ENCODE measurements at places on chromosomes 2 and 18.

DNA sequence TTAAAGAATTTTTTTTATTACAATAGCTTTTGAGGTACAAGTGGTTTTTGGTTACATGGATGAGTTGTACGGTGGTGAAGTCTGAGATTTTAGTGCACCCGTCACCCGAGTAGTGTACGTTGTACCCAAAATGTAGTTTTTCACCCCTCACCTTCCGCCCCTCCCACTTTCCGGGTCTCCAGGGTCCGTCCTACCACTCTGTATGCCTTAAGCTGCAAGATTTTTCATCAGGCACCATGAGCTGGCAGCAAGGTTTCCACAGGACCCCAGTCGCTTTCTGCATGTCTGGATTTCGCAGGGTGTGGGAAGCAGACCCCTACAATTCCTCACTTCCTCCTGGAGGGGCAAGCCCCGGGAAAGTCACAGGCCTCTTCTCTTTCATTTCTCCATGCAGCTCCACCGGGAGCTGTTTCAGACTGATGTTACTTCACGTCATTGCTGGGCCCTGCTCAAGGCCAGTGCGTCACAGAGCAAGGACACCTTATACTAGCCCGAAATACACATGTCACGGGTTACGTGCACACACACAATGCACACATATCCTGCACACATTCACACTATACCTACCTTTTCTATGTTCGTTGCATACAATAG, 179.1 kb downstream of the ZFP36L2 start:
- DNase-seq: no peak

DNA sequence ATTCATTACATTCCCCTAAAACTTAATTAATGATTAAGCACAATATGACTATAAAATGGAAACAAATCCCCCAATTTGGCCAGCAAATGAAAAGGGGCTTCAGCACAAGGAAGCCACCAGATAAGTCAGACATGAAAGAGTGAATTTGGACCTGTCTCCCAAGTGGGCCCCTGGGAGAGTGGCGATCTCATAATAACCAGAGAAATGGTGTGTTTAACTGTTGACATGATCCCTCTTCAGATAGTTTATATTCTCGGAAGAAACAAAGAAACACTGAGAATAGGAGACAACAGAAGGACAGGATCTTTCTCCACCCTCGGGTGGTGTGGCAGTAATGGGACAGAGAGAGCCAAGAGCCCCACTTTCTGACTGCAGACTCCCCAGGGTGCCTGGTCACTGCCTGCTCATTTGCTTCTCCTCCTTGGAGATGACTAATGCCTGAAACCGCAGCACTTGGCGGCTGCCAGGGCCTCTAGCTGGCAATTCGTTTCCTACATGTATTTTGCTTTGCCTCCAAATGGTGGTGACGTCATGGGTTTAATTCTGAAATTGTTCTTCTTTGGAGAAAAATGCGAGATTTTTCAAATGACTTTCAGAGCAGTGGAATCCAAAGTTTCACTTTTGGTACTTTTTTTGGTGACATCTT, 46.4 kb upstream of the SPP2 start:
- peak; percentile 44 for DNase-seq

- DNase-seq: no peak
Observed at GRCh38 chr2:185161701-185162100, 563.4 kb downstream of the ZNF804A start.

DNA sequence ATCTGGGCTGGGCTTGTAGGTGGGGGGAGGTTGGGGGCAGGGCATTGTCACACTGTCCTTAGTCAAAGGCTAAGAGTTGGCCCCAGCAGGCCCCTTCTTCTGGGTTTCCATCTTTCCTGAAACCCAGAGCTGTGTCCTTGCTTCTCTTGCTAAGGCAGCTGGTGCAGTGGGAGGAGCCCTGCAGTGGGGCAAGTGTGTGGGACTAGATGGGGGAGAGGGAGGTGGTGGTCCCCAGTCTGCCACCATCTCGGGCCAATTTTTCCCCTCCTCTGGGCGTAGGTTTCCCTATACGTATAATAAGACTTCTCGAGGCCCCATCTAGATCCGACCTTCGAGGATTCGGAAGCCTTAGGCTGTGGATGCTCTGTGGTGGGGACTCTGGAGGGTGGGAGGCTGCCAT, 3.5 kb downstream of the KCNF1 start:
- no peak for DNase-seq

DNA sequence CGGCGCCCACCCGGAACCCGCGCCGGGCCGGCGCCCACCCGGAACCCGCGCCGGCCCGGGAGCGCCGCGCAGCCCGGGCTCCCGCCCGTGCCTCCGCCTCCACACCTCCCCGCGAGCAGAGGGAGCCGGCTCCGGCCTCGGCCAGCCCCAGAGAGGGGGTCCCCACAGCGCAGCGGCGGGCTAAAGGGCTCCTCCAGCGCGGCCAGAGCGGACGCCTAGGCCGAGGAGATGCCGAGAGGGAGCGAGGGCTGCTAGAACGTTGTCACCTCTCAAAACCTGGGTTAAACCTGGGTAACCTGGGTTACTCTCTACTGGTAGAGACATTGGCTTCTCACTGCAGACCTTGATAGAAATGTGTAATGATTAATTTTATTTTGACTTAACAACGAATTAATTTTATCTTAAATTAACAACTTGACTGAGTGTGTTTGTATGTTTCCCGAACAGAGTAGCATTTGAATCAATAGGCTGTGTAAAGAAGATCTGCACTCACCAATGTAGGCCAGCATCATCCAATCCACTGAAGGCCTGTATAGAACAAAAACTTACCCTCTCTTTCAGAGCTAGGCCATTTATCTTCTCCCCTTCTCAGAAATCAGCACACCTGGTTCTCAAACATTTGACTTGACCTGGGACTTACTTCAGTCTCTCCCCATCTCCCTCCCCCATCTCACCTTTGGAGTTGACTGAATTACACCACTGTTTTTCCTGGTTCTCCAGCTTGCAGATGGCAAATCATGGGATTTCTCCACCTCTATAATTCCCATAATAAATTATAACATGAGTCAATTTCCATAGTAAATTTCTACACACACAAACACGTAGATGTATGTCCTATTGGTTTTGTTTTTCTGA, 242.7 kb downstream of the ASXL3 start:
- no peak for DNase-seq

GRCh38 chr2:2033691-2034090, 289.4 kb upstream of the PXDN start:
- DNase-seq: no peak

GRCh38 chr2:128277961-128278681, 40.5 kb downstream of the HS6ST1 start:
- DNase-seq: no peak

- no peak for DNase-seq
Observed at GRCh38 chr2:233464531-233465240, 101.9 kb downstream of the USP40 start.

- no peak for DNase-seq
Observed at GRCh38 chr2:190927301-190927700, 46.7 kb downstream of the GLS start.

- no peak for DNase-seq
Observed at GRCh38 chr2:137508739-137509384, 455.4 kb upstream of the HNMT start.

DNA sequence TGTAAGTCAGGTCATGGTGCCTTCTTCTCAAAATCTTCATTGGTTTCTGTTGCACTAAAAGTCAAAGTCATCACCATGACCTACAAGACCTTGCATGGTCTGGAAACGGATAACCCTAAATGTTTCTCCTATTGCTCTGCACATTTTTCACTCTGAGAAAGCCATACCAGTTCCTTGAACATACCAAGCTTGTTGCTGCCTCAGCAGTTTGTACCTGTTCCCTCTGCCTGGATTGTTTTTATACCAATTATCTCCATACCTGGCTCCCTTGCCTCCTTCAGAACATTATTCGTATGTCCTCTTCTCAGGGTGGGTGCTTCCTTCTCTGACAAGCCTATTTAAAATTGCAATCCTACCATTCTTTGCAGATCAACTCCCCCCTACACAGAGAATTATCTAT, 498.4 kb downstream of the DSC3 start:
- DNase-seq: no peak

- no peak for DNase-seq
Observed at GRCh38 chr2:38733300-38733971, 17.7 kb downstream of the SRSF7 start.

DNA sequence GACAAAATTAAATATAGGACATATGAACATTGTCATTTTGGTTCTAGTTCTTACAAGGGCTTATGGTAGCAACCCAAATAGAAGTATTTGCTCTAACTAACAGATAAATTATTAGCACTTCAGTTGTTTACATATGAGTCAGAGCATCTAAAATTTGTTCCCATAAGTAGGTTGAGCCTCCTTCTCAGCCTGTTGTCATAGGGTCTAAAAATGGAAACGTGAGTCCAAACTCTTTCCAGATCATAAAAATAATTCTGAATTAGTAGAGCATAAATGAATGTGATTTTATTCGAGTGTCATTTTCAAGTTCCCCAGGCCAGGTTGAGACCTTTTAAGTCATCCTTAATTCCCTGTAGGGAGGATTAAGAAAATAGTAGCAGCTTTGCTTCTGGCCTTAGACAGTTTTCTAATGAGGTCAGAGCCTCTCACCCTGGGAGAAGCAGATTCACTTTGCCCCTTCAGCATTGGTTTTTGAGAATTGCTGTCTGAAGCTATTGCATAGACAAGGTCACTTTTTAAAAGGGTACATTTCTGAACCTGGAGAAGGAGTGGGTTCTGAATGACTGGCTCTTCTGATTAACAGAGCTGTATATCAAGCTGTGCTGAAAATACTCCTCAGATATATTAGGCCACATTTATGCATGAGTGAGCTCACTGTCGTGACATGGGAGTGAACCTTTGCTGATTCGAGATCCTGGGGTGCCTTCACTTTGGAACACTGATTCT, 164.3 kb downstream of the NEDD4L start:
- no peak for DNase-seq

DNA sequence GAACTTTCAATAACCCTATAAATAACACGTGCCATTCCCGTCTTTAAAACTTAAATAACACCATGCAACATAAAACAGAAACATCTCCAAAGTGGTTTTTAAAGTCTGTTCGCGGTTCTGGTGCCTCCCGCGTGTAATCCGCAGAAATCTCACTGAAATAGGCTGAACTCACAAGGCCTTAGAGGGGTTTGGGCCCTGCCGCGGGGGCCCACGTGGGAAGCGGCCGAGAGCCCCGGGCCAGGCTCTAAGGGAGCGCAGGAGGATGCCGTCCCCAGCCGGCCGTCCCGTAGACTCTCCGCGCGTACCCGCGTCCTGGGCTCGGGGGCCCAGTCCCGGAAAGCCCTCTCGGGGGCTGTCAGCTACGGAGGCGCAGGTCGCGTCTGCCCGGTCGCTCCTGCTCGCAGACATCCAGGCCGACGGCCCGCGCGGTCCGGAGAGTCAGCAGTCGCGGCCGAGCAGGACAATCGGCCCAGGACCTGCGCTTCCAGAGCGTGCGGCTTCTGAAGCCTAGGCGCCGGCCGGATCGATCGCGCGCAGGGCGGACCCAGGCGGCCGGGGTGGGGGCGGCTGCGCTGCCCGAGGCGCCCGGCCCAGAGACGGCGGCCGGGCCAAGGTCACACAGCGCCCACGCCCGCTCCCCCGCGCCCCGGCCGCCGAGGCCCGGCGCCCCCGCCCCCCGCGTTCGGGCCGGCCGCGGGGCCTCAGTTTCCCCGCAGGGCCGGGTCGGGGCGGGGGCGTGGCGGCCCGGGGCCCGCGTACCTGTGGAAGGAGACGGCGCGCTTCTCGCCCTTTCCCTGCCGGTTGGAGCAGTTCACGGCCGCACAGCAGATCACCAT, 558 bp downstream of the THAP4 start:
- peak; percentile 50 for DNase-seq

GRCh38 chr2:186348200-186348599, 137.9 kb upstream of the ZC3H15 start:
- DNase-seq: no peak

DNA sequence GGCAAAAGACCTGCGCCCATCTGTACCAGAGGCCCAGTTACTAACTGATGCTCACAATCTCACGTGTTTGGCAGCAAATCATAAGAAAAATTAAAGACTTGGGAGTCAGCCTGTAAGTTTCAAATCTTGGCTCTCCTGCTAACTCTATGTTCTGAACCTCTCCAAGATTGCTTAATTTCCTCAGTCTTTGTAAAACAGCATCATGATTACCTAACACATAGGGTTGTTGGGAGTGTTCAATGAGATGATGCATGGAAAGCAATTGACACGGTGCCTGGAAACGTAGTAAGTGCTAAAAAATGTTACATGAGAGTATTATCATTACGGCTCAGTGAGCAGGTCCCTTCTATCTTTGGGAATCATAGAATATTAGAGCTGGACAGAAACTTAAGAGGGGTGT, 497.6 kb upstream of the TCF4 start:
- DNase-seq: no peak

GRCh38 chr2:70647873-70648481, 94.4 kb upstream of the TGFA start:
- DNase-seq: no peak

GRCh38 chr18:56900195-56901094, 246.4 kb upstream of the BOD1L2 start:
- DNase-seq: no peak

DNA sequence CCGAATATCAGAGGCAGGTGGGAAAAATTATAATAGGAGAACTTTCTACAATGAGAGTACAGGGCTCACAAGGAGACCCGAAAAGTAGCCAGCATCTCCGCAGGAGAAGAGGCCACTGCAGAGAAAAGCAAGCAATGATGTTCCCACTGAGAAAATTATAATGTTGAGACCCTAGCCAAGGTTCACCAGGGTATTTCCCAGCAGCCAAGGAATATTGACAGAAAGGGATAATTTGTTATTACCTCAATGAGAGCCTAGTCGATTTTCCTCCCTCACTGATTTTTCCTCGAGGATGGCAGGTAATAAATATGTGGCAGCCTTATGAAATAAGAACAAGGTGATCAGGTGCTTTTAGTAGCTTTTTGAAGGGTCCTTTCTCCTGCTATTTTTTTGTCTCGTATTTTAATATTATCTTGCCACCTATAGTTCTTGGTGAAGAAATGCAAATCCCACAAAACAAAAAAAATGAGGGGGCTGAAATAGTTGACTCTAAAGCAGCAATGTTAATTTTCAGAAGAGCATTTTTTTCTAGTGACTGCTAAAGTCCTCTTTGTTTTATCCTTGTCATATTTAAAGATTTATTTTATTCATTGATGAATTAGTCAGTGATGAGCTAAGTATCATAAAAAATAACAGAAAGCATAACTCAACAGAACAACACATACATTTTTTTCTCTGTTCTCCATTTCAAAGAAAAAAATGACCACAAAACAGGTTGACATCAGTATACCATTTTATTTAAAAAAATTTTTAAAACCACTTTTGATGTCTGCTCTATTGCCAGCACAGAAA, 215.4 kb downstream of the KCNE4 start:
- DNase-seq: no peak

DNA sequence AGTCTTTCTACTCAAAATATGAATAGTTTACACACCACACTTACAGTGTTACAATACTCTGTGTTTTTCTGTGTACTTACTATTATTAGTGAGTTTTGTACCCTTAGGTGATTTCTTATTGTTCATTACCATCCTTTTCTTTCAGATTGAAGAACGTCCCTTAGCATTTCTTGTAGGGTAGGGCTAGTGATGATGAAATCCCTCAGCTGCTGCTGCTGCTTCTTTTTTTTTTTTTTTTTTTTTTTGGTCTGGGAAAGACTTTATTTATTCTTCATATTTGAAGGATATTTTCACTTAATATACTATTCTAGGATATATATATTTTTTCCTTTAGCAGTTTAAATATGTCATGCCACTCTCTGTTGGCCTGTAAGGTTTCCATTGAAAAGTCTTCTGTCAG, 29.0 kb upstream of the SERPINB2 start:
- DNase-seq: no peak

- DNase-seq: no peak
Observed at GRCh38 chr2:170354388-170354787, 176.4 kb downstream of the MYO3B start.

- no peak for DNase-seq
Observed at GRCh38 chr2:161983866-161984265, 90.1 kb downstream of the DPP4 start.
